ENCODE measurements at places on chromosomes 6 and 20. TPM values are rescaled to one million over a fixed set of nuclear protein-coding genes. Genes with fewer than 3 reads are reported as not detected.

The NHLRC1 gene
- 1.8 TPM for total RNA-seq

The ERVFRD-1 gene
- total RNA-seq = not detected

The SEMG1 gene
- not detected for total RNA-seq

The FIG4 gene
- 14.7 TPM for total RNA-seq

The MEA1 gene
- 62.4 TPM for total RNA-seq

The COL21A1 gene
- total RNA-seq = 18.6 TPM

The LAMA4 gene
- total RNA-seq = 0.38 TPM

- DNase-seq = no peak
Observed at GRCh38 chr6:30113003-30113759, at the start of gene TRIM31. TRIM31 (minus strand) TSS chr6:30113090; CDS start chr6:30112805, 285 bp downstream.

- peak; percentile 85 for DNase-seq
Observed at GRCh38 chr6:13048113-13048512, 280.2 kb downstream of the TBC1D7 start.

- peak; percentile 31 for DNase-seq
Observed at GRCh38 chr6:132797951-132798868, at the start of gene SLC18B1. SLC18B1 (minus strand) TSS chr6:132798637; CDS start chr6:132798456, 181 bp downstream.

- peak; percentile 100 for DNase-seq
Observed at GRCh38 chr6:138465007-138465645, 34.2 kb downstream of the NHSL1 start.

GRCh38 chr20:57212534-57213276 is 53.7 kb downstream of the BMP7 start:
- DNase-seq = peak; percentile 79

GRCh38 chr6:157254538-157254937 is 68.8 kb downstream of the TMEM242 start:
- DNase-seq = no peak

DNA sequence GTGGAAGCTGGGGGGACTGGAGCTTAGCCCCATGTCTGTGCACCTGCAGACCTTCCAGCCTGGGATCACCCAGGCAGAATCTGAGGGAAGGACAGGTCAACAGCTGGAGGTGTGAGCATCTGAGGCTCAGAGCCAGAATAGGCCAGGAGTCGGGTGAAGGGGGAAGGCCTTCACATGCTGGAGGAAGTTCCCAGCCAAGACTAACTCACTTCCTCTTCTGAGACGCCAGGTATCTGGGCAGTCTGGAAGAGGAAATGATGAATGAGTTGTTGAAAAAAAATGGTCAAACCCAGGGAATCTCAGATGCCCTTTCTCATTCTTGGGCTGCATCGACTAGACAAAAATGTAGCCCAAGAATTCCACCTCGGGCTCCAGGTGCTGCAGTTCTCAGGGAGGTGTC is 73.6 kb upstream of the TIAM2 start:
- peak; percentile 15 for DNase-seq

DNA sequence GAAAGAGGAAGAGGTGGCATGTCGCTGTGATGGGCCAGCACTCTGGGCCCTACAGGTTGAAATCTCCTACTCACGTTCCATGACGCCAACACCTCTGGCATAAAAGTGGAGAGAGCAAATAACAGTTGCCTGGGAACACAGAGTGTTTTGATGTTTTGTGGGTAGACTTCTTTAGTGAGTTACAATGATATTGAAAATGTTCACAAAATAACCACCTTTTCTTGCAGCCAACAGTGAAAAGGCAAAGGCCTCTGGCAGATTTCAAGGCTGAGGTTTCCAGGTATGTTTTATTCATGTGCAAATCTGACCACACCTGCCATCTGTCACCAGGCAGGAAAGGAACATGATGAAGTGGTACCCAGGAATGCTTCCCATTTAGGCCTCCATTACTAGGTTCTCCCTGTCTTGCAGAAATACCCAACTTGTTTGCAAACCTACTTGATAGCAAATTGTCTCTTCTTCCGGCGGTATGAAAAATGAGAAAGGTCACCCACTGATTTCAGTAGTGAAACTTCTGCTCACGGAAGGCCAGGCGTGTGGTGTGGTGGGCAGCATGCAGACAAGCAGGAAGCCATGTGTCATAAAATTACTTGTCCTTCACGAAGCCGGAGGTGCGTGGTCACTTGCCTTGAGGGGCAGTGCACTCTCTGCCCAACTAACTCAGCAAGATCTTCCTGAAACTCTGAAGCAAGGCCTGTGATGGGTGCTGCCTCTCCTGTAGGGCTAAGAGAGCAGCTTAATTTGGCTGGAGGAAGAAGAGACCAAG is 299.1 kb upstream of the PRDM1 start:
- DNase-seq = no peak

DNA sequence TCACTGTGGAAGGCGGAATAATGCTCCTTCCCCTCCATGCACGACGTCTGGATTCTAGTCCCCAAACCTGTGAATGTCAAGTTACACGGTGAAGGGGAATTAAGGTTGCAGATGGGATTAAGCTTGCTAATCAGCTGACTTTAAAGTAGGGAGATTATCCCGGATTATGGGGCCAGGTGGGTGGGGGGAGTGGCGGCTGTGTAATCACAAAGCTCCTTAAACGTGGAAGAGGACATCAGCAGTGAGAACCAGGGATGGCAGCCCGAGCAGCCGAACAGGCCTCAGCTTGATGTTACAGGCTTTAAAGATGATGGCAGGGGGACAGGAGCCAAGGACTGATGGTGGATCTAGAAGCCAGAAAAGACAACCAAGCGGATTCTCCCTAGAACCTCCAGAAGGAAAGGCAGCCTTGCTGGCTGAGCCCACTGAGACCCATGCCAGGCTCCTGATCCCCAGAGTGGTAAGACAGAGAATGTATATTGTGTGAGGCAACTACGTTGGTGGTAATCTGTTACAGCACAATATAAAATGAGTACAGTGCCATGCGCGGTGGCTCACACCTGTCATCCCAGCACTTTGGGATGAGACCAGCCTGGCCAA is 117.5 kb downstream of the SCML4 start:
- DNase-seq = no peak

DNA sequence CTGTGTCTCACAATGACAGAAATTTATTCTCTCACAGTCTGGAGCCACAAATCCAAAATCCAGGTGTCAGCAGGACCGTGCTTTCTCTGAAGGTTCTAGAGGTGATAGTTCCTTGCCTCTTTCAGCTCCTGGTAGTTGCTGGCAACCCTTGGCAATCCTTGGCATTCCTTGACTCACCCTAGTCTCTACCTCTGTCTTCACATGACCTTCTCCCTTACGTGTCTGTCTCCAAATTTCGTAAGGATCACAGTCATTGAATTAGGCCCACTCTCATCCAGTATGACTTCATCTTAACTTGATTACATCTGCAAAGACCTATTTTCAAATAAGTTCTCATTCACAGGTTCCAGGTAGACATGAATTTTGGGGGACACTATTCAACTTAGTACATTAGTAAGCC is 143.1 kb downstream of the CEP57L1 start:
- peak; percentile 62 for DNase-seq

GRCh38 chr6:27674882-27675281 is 202.0 kb upstream of the ZNF184 start:
- no peak for DNase-seq

GRCh38 chr20:59219211-59219610 is 55.6 kb downstream of the ZNF831 start:
- no peak for DNase-seq

DNA sequence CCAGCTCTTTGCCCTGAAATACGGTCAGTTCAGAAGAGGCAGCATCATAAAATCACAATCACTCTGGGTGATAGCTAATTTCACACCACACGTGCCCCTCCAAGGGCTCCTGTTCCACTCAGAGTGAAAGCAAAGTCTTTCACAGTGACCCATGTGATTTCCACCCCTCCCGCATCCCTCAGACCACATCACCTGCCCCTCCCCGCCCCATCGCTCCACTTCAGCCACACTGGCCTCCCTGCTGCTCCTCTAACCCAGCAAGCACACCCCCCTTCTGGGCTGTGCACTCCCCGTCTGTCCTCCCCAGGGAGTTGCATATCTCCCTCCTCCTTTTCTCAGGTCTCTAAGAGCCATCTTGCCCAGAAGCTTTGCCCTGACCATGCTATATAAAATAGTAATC is 74.5 kb downstream of the PSMG4 start:
- DNase-seq = no peak

DNA sequence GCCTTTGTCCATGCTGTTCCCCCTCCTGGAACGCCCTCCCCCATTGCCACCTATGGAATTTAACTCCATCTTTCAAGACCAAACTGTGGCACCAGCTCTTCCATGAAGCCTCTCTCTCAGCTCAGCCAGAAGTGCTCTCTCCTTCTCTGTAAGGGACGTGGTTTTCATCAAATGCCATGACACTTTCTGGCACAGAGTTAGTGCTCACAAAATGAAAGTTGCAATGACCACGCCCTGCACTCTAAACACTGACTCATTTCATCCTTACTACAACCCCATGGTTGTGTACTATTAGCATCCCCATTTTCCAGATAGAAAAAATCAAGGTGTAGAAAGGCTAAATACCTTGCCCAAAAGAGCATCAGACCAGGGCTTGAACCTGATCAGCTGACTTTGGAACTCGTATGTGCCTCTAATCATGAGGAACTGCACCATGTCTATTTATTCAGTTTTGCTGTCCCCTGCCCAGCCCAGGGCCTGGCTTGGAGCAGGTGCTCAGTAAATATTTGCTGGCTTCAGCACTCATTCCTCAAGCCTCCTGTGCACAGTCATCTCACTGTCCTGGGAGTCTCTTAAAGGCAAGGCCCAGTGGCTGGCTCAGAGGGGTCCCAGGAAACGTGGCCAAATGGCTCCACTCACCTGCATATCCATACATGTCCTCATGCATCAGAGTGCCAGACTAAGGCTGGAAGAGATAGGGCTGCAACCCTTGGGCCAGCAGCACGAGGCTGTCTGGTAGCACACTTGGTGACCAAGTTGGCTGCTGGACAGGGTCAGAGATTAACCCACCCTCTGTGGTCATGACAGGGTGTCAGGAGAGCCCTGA is 77.9 kb downstream of the MRPL14 start:
- peak; percentile 73 for DNase-seq

GRCh38 chr6:152441902-152442301 is 195.3 kb downstream of the SYNE1 start:
- DNase-seq = no peak

DNA sequence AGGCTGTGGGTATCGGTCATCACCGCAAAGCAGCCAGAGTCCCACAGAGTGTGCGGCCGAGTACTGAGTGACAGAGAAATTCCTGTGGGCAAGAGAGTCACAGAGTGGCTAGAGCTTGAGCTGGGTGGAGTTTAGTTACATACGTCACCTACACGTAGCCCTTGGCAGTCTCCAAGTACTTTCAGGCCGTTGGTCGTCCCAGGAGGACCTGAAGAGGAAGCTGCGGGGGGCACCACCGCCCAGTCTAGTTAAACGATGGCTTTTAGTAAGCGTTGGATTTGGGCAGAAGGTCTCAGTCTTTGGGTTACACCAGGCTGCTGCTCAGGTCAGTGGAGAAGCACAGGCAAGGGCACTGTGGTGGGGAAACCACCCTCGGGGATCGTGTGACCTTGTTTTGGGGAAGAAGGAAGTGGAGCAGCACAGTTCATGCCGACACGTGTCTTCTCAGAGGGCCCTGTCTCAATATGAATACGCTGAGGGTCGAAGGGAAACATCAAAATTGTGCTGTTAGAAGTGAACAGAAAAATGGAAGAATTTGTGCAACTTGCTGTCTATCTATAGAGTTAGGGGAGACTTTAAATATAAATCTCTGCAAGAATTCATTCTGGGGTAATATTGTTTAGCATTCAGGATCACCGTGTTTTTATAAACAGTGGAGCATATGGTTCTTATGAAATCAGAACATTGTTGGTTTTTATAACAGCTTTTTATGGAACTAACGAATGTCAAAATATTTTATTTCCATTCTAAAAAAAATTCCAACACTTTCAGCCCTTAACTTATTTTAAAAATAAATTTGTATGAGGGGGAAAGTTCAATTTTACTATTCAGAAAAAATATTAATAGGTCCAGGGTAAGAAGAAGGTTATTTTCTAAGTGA is 28.6 kb downstream of the KIF25 start:
- DNase-seq = no peak

GRCh38 chr6:41058783-41059181 is 5.8 kb downstream of the APOBEC2 start:
- no peak for DNase-seq

- DNase-seq = no peak
Observed at GRCh38 chr6:14280006-14280510, 162.5 kb downstream of the CD83 start.

GRCh38 chr6:154414021-154414813 is 57.6 kb upstream of the IPCEF1 start:
- DNase-seq = peak; percentile 32

DNA sequence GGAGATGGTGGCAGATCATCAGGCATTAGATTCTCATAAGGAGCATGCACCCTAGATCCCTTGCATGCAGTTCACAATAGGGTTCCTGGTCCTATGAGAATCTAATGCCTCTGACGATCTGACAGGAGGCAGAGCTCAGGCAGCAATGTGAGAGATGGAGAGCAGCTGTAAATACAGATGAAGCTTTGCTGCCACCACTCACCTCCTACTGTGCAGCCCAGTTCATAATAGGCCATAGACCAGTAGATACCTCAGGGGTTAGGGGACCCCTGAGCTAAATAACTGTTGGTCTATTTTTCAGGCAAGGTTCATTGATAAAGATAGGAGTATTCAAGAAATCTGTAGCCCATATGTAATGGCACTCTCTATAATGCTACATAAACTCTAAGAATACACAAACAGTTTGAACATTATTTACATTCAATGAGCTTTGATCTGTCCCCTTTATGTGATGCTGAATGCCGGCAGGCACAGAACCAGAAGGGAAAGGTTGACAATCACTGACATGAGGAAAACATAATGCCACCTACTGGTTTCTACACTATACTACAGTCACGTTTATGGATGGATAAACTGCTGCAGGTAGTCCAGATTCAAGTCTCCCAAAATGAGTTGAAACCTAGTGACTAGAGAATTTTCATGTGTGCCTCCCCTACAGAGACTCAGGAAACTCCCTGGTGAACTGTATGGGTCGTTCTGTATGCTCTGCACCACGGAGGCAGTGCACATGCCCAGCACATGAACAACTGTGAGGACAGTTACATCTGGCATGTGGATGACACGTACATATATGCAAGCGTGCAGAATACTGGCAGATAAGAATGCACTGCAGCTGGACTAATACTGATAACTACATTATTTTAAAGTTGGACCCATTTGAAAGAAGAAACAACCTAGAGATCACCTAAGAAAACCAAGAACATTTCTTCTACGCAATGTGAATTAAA is 72.0 kb downstream of the DST start:
- DNase-seq = peak; percentile 43

DNA sequence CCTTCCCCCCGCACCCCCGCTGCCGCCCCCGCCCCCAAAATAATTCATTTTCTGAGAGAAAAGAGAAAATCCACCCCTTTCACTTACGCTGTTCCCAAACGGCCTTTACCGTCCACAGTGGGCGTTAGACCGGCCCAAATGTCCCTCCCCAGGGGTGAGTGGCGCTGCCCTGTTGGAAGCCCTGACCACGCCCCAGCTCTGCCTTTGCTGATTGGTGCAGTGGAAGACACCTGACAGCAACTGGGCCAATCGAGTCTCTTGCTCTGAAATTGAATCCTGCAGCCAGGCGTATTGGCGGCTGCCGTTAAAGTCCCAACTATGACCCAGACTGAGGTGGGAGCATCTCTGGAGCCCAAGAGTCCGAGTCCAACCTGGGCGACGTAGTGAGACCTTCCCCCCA is 15.7 kb downstream of the ZFP64 start:
- no peak for DNase-seq
